ENCODE measurements at places on chromosomes 1 and 21.

DNA sequence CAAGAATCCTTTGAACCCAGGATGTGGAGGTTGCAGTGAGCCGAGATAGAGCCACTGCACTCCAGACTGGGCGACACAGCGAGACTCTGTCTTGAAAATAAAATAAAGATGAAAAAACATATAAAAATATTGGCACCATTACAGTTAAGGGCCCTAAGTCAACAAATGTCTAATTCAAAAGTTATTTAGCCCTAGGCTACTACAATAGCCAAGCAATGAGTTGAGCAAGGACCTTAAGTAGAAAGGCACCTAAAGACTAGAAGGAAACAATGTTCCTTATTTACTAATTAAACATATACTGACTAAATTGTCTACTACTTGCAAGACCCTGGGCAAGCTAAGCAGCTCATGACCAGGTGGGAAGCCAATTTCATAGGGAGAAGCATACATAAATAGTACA lies 4.1 kb downstream of the PIK3R3 start:
- no peak for DNase-seq

GRCh38 chr1:38481871-38482826 lies 377.4 kb downstream of the RRAGC start:
- no peak for DNase-seq

GRCh38 chr1:183590244-183591191 lies at the start of gene NCF2:
Gene NCF2, minus strand, starts transcription at chr1:183590459. Its CDS starts 130 bp downstream, at chr1:183590329.
- DNase-seq = no peak

DNA sequence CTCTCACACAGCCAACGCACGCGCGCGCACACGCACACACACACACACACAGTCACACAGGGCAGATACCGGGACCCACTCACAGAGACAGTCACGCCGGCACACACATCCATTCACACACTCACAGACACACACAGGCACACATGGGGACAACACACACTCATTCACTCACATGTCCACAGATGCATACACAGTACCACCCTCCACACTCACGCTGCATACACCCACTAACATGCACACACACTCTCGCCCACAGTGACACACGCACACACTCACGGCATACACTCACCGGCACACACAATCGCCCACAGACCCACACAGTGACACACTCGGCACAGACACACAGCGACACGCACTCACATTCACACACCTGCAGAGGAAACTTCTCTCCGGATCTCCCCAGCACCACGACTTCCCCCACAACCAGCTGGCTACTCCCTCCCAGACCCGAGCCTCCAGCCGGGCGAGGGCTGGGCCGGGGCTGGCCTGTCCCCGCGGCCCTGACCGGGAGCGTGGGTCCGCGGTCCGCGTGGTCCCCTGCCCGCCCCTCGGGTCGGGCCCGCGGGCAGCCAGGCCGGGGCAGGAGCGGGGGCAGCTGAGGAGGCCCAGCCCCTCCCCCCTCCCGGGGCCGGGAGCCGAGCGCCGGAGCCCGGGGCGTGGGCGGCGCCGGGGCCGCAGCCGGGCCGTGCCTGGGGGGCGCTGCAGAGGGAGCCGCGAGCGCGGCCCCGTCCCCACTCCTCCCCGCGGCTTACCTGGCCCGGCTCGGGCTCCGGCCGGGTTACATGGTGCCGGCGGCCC lies 552 bp downstream of the DLGAP3 start:
- DNase-seq = no peak

DNA sequence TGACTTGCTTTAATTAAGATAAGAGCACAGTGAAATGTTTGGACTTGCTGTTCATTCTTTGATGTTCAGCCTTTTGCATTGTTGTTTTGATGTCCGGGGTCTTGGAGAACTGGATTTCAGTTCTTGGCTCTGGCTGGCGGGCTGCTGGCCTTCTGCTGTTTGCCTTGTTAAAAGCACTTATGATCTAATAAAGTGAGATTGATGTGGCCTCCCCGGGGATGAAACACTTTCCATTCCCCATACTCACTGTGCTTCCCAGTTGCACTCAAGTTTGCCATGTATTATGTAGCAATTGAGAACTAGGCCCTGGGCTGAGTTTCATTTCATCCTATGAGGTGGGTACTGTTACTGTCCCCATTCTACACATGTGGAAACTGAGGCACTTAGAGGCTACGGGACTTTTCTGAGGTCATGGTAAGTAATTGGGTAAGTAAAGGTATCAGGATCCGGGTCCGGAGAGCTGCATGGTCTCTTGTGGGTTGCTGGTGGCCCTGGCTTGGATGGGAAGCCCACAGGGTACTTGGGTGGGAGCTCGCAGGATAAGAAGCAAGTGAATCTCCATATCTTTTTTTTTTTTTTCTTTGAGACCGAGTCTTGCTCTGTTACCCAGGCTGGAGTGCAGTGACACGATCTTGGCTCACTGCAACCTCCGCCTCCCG lies 127.7 kb upstream of the ZBTB40 start:
- no peak for DNase-seq

DNA sequence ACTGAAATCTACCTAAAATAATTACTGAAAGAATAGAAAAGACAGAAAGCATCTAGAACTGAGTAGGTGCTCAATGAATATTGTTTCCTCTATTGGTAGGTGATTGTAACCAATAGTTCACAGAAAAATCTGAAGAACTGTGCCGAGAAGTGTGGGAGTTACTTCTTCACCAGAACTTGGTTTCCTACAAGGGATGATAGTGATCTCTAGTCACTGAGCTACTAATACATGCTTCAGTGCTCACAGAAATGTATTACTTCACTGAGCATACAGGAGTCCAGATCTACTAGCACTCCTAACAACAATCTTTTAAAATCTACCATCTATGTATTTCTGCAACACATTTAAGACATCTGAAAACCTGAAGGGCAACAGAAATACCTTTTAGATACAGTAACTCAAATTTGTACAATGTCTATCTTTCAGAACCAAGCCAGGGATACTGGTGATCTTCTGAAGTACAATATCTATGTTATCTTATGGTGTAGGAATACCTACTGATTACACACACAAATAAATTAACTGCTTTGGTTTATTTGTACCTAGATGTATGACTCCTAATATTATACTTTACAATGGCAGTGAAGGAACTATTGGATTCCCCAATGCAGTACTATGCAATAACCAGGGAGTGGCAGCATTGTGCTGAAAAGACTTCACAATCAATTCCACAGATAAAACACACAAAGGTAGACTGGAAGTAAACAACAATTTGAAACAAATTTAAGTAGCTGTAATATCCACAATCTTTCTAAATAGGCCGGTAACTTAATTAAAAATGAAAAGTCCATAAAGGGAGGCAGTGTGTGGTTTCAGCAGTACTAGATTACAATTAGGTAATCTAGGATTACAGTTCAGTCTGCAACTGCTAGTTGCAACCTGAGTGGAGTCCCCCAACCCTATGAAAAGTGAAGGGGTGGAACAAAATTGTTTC lies 243.0 kb downstream of the SLC45A1 start:
- DNase-seq = no peak

- DNase-seq = peak; percentile 86
Observed at GRCh38 chr1:85628791-85629531, 48.4 kb downstream of the CCN1 start.

DNA sequence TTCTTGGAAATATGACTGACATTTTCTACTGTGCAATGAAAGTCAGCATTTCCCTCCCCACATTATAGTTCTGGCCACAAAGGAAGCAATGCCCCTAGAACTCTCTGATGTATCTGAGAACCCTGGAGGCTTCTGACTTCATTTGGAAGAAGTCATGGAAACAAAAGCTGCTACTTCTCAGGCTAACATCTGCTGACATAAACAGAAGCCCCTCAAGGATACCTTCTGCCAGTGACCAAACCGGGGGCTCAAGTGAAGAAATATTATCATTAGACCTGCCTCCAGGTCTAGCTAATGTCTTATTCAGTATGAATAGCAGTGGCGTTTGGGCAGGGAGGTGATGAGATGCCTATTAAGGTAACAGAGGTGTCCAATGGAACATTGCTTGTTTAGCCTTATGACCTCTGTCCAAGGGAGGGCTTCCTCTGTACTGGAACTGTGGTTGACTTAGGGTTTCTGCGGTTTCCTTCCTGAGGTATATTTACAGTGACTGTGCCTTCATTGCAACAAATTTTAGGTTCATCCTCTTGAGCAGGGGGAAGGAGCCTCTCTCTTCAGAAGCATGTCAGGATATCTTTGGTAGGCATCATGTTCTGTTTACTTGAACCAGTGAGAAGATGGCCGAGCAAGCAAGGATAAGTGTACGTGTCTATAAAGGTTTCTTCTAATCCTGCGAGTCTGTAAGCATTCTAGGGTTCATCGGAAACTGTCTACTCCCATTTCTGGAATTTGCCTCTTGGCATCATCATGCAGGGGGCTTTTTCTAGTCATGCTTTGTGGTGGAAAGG lies 161.7 kb downstream of the PBX1 start:
- no peak for DNase-seq

GRCh38 chr1:181318022-181318857 lies 165.1 kb upstream of the CACNA1E start:
- no peak for DNase-seq

DNA sequence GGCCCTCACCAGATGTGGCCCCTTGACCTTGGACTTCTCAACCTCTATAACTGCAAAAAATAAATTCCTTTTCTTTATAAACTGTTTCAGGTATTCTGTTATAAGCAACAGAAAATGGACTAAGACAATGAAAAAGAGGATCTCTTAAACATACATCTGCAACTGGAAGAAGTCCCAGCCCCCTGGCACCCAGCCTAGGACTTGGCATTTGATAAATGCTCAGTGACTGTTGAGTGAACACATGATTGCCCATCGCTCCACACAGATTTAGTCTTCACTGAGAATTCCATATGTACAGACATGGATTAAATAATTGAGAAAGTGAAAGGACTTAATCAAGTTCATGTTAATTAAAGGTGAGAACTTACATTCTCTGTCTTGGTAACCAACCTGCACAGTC lies 344.9 kb upstream of the RUNX1 start:
- no peak for DNase-seq

DNA sequence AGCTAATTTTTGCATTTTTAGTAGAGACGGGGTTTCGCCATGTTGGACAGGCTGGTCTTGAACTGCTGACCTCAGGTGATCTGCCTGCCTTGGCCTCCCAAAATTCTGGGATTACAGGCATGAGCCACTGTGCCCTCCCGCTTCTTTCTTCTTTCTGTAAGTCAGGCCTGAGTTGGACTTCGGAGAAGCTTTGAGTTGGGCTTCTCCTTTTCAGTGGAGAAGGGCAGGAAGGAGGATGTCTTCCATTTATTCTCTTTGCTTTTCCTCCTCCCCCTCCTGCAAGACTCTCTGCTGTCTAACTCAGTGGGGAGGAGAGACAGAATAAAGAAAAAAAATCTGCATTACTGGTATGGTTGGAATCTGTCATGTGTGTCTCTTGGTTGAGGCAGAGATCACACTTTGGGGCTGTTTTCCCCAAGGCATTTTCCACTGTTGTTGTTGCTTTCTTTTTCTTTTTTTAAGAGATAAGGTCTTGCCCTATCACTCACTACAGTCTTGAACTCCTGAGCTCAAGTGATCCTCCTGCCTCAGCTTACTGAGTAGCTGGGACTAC lies 13.2 kb upstream of the DEGS1 start:
- no peak for DNase-seq

DNA sequence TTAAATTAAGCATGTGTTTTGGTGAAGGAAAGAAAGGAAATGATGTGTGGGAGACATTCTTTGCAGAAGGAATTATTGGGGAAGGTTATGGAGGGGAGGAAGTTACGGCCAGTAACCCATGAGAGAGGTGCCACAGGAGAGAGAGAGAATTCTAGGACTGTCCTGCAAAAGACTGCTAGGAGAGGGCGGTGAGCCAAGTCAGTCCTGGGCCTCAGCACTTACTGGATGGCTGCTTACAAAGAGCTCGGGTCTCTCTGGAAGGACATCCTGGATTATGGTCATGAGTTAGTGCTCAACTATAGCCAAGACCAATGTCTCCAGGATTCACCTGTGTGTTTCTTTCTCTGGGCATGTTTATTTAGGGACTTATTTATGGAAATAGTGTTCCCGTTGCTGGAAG lies 74.4 kb upstream of the HSD17B7 start:
- no peak for DNase-seq

GRCh38 chr1:12722626-12723025 lies 6.7 kb downstream of the AADACL3 start:
- no peak for DNase-seq

GRCh38 chr21:18049461-18049860 lies 195.2 kb upstream of the CHODL start:
- no peak for DNase-seq

- no peak for DNase-seq
Observed at GRCh38 chr1:20115479-20115878, 3.9 kb downstream of the PLA2G2D start.

DNA sequence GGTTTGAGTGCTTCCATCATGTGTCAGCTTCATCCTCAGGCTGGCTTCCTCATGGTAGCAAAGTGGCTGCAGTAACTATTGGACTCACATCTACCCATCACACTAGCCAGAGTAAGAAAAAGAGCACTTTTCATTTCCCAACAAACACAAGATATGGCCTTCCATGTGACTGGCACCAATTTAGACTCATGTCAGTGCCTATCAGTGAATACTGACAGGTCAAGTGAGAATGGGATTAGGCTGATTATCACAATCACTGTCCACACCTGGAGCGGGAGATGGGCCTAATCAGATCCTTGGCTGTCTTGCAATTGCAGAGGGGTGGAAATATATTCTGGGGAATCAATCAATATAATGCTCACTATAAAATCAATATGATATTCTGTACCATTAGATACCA lies 2.9 kb upstream of the RABGAP1L start:
- no peak for DNase-seq

DNA sequence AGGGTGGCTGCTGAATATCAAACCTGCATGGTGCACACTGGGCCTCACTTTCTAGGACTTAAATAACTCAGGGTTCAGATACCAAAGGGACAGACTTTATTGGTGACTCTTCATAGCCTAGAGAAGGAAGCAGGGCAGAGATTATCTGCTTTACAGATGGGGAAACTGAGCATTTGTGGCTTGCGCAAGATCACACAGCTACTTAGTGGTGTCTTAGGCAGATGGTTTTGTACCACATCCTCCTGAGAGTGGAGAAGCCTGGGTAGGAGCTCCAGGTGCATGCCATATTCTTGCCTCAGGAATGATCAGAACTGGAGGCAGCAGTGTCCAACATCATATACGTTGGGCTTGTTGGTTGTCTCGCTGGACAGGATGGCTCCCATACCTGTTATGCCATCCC lies 6.8 kb upstream of the DPH2 start:
- DNase-seq = no peak

- DNase-seq = peak; percentile 37
Observed at GRCh38 chr1:145720556-145720877, 1.2 kb downstream of the CD160 start.

DNA sequence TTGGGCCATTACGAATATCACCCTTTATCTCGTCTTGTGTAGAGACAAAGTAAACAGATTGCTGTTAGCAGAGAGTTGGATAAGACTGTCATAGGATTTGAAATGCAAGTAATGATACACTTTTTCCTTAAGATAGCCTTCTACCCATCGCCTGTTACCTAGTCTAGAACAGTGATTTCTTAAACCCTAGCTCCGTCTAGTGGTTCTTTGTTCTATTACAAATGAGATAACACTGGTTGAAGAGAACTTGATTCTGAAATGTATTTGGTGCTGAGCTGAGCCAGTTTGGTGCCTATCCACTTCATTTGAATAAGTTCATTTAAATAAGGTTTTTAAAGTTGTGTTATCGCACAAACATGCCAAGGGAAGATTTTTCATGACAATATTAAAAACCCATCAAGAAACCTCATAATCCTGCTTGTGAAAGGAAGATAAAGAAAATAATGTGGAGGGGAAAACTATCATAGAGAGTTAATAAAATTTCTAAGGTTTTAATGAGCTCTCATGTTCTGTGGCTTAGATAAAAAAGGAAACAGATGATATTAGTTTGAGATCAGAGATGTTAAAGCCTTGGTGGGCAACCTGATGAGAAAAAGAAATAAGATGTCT lies 1.5 kb upstream of the KCNH1 start:
- DNase-seq = peak; percentile 40

Data from fibroblast of skin of left quadriceps (primary cell).